ENCODE measurements at places on chromosomes 5 and 9.

DNA sequence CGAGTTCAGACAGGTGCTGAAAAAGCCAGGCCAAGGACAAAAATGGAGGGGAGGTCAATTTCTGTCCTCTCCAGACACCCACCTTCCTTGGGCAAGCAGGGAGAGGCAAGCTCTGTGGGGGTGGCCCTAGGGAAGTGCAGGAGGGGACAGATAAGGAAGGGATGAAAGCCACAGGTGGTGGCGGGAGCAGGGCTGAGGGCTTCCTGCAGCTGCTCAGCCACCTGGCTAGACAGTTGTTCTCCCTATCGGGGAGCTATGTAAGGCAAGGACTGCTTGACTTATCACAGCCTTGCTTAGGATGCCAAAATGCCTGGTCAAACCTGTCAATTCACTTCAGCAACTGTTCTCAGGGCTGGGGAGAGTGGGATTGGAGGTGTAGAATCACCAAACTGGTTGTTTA, 266.1 kb downstream of the ZSWIM6 start:
- DNase-seq = no peak

GRCh38 chr5:164300295-164300694, 794.9 kb downstream of the MAT2B start:
- no peak for DNase-seq

GRCh38 chr5:79505138-79505537, 8.8 kb downstream of the HOMER1 start:
- no peak for DNase-seq

GRCh38 chr9:112485574-112485973, 1.1 kb upstream of the KIAA1958 start:
- DNase-seq = no peak

- no peak for DNase-seq
Observed at GRCh38 chr5:126274763-126275125, 148.5 kb upstream of the GRAMD2B start.

DNA sequence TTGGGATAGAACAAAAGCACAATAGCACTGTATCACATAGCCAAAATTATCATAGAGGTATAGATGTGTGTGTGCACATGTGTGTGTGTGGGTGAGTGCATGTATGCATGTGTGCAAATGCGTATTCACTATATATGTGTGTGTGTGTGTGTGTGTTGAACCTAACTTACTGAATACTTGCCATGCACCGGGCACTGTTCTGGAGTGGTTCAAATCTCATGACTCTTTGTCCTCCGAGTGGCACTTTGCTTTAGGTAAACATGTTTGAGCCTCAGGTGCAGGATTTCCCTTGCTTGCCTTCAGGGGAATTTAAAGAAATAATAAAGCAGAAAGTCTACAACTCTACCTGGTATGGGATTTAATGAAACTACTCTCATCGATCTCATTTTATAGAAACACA, 183.5 kb upstream of the GDNF start:
- no peak for DNase-seq

All from mesenteric fat pad (tissue), 1 donor.